NCI-H187 treated with DMSO at 0.1 percent for 48 hours (cell line): ENCODE measurements at places on chromosomes 12 and 14.

GRCh38 chr12:76915361-76916169 is 36.7 kb upstream of the CSRP2 start:
- no peak for DNase-seq

DNA sequence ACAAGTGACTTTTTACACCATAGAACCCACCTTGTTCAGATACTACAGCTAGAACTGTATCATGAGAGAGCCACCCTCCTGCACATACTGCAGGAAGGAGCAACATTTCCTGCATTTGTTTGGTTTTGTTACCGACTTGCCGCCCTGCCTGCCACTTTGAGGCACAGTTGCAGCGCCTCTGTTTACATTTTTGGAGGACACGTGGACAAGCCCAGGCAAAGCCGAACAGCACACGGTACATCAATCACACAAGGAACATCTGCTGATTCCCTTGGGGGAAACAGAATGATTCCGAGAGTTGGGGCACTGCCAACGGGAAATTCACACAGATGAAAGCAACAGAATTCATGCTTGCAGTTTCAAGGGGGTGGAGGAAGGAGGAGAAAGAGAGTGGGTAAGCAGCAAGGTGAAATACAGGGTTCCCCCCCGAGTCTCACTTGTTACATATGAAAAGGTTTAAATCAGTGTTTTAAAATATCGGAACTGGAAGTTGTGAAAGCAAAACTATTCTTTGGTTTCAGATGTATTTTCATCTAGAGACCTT is 110.7 kb downstream of the BTG1 start:
- peak; percentile 91 for DNase-seq

DNA sequence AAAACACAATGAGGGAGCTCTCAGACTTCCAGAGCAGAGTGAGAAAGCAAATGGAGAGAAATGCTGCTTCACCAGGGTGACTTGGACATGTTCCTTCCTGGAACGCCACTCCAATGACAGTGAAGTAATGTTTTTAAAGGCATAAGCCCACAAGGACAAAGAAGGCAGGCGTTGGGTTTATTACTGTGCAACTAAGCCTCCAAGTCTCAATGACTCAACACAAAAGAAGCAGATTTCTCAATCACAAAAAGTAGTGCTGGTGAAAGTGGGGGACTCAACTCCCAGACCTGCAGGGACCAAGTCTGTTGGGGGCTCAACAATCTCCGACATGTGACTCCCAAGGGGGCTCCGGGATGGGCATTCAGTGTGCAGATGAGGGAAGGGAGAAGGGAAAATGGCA is 505.2 kb downstream of the BCL11B start:
- no peak for DNase-seq

GRCh38 chr14:68739701-68740100 is 53.2 kb downstream of the ZFP36L1 start:
- DNase-seq, result no peak

GRCh38 chr14:55599250-55599879 is 19.4 kb downstream of the KTN1 start:
- no peak for DNase-seq

- DNase-seq, result no peak
Measured at GRCh38 chr12:109861689-109862314, 18.5 kb downstream of the GLTP start.

GRCh38 chr12:104064842-104065427 is 604 bp downstream of the HCFC2 start:
- DNase-seq, result no peak

- DNase-seq, result no peak
Measured at GRCh38 chr12:54384591-54385041, at the start of gene ZNF385A. ZNF385A (minus strand) TSS chr12:54384733; CDS start chr12:54384514, 219 bp downstream.

GRCh38 chr12:2229661-2230539 is 177.1 kb downstream of the CACNA1C start:
- DNase-seq, result no peak

DNA sequence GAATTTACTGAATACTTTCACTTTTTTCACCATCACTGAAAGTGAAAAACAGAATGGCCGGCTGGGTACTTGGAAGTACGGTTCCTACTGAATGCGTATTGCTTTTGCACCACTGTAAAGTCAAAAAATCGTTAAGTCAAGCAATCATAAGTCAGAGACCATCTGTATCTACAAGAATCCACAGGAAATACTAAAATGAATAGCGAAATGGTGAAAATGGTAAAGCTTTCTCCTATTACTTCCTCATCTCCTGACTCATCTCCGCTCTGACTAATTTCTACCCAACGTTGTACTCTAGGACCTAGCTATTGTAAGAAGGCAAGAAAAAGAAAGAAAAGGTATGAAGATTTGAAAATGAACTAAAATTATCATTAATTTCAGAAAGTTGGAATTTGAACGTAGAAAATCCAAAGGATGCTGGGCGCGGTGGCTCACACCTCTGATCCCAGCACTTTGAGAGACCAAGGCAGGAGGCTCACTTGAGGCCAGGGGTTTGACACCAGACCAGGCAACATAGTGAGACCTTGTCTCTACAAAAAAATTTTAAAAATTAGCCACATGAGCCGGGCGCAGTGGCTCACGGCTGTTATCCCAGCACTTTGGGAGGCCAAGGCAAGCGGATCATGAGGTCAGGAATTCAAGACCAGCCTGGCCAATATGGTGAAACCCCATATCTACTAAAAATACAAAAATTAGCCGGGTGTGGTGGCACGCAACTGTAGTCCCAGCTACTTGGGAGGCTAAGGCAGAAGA is 5.3 kb upstream of the CDCA4 start:
- DNase-seq, result no peak

GRCh38 chr12:87336814-87337336 is 692.3 kb downstream of the C12orf50 start:
- no peak for DNase-seq

DNA sequence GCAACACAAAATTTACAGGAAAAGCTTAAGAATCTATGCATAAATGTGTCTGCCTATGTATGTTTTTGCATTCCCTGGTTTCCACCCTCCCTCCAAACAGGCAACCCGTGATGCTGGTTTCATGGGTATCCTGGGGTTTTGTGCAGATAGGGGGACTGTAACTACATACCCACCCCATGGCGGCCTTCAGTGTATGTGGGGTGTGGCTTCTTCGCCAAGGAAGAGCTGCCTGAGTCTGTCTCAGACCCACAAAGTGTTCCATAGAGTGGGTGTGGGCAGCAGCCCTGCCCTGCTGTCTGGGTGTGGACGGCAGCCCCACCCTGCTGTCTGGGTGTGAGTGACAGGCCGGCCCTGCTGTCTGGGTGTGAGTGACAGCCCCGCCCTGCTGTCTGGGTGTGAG is 174.8 kb downstream of the ADGRD1 start:
- no peak for DNase-seq

GRCh38 chr14:49297102-49297501 is 289.1 kb downstream of the RPS29 start:
- DNase-seq, result no peak
